ENCODE measurements at places on chromosomes 2 and 18. TPM values are rescaled to one million over a fixed set of nuclear protein-coding genes. Genes with fewer than 3 reads are reported as not detected.

ARHGAP15 gene
- total RNA-seq, result not detected

HOXD8 gene
- total RNA-seq, result 4.4 TPM

LRP2 gene
- total RNA-seq, result not detected

STK16 gene
- total RNA-seq, result 48.9 TPM

LAMA1 gene
- total RNA-seq, result 67.1 TPM

UGT1A3 gene
- total RNA-seq, result not detected

DCDC2C gene
- total RNA-seq, result not detected

CEBPZOS gene
- total RNA-seq, result 15.6 TPM

APLF gene
- total RNA-seq, result 4.2 TPM

TBC1D8 gene
- 8.4 TPM for total RNA-seq

IGFBP5 gene
- 731 TPM for total RNA-seq

KLHL14 gene
- total RNA-seq, result not detected

IL1RL1 gene
- 0.77 TPM for total RNA-seq

DSG4 gene
- total RNA-seq, result not detected

HMSD gene
- total RNA-seq, result 0.25 TPM

LOXL3 gene
- 28.0 TPM for total RNA-seq

LYG2 gene
- not detected for total RNA-seq

SP110 gene
- 4.2 TPM for total RNA-seq

GAL3ST2 gene
- total RNA-seq, result 0.44 TPM

TXNDC2 gene
- total RNA-seq, result 0.22 TPM

ARMC9 gene
- 89.6 TPM for total RNA-seq

HOXD4 gene
- 0.22 TPM for total RNA-seq

TMEM178A gene
- 1.4 TPM for total RNA-seq

FRZB gene
- total RNA-seq, result 0.12 TPM

REG3A gene
- total RNA-seq, result not detected

MOCOS gene
- total RNA-seq, result 2.2 TPM

CYRIA gene
- total RNA-seq, result 18.1 TPM

All from uterine smooth muscle cell (primary cell).